ENCODE measurements at places on chromosomes 2 and 18. TPM values are rescaled to one million over a fixed set of nuclear protein-coding genes. Genes with fewer than 3 reads are reported as not detected.

GRCh38 chr2:221461901-221462300 is 110.2 kb downstream of the EPHA4 start:
- no peak overlapping the region for H3K27ac ChIP-seq
- H3K4me3 ChIP-seq = no peak overlapping the region
- H3K36me3 ChIP-seq = no peaks in the 10 kb centered on the region
- DNase-seq = no peak

- H3K4me3 ChIP-seq = no peak overlapping the region
- DNase-seq = no peak
- peaks cover 4% of the 10 kb centered on the region for H3K27me3 ChIP-seq
- H3K36me3 ChIP-seq = no peaks in the 10 kb centered on the region
These were observed 76.2 kb upstream of the UPP2 start for GRCh38 chr2:158025255-158025996.

- H3K36me3 ChIP-seq = no peaks in the 10 kb centered on the region
- H3K4me1 ChIP-seq = peaks cover 17% of the 10 kb centered on the region
- DNase-seq = no peak
- H3K4me3 ChIP-seq = no peak overlapping the region
- H3K27me3 ChIP-seq = peaks cover 3% of the 10 kb centered on the region
- H3K27ac ChIP-seq = no peak overlapping the region
These were observed 14.5 kb upstream of the DSC3 start for GRCh38 chr18:31057051-31057450.

Gene G6PC2
- total RNA-seq = not detected

DNA sequence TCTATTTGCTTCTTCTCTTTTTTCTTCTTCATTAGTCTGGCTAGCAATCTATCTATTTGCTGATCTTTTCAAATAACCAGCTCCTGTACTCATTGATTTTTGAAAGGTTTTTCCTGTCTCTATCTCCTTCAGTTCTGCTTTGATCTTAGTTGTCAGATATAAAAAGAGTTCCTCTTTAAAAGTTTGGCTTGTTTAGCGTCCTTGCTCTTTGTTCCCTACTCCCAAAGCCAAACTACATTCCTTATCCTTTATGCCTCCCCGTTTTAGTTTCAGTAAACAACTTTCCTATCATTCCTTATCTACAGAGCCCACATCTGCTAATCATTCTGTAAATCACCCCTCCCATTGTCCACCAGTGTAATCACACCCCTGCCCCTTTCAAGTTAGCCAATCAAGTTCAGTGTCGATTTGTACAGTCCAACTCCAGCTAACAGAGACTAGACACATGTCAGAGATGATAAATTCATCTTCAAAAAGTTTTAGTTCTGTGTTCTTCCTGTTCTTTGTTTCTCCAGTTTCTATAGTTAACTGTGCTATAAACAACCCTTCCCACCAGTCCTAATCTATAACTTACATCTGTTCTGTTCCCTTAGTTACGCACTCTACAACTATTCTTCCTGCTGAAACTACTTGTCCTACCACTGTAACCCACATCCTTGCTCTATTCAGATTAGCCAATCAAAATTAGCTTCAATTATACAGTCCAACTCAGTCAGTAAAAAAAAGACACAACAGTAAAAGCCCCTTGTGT is 44.4 kb downstream of the TFPI start:
- no peak for DNase-seq
- no peaks in the 10 kb centered on the region for H3K27me3 ChIP-seq
- no peak overlapping the region for H3K4me3 ChIP-seq
- no peaks in the 10 kb centered on the region for H3K36me3 ChIP-seq

GRCh38 chr18:35605686-35606417 is 24.3 kb downstream of the GALNT1 start:
- H3K36me3 ChIP-seq = peaks cover 34% of the 10 kb centered on the region
- H3K27me3 ChIP-seq = no peaks in the 10 kb centered on the region
- no peak overlapping the region for H3K27ac ChIP-seq
- DNase-seq = no peak

DNA sequence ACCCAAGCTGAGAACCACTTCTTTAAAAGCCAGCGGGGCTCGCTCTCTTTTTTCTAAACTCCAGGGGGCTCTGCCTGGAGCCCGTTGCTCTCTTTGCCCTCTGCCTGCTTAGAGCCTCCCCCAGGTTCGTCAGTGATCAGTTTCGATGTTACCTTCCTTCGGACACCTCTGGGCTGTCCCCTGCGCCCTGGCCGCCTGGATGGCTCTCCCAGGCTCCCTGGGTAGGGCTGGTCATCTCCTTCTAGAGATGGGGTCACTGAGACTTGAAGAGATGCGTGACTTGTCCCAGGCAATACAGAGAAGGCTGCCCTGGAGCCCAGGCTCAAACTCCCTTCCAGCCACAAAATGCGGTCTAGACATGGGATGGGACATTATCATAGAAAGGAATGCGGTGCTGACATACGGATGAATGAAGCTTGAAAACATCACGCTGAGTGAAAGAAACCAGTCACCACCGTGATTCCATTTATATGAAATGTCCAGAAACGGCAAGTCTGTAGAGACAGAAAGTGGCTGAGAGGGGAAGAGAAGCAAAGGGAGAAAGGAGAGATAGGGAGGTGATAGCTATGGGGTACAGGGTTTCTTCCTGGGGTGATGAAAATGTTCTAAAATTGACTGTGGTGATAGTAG is 14.6 kb downstream of the KCNF1 start:
- peaks cover 2% of the 10 kb centered on the region for H3K4me1 ChIP-seq
- H3K27ac ChIP-seq = no peak overlapping the region
- H3K27me3 ChIP-seq = peaks cover 3% of the 10 kb centered on the region
- DNase-seq = no peak
- H3K36me3 ChIP-seq = no peaks in the 10 kb centered on the region

Data from glutamatergic neuron (in vitro differentiated cells).